ENCODE measurements at places on chromosomes 12 and 14.

- no peak overlapping the region for H3K4me3 ChIP-seq
- H3K27ac ChIP-seq: no peak overlapping the region
- H3K4me1 ChIP-seq: no peaks in the 10 kb centered on the region
Observed at GRCh38 chr12:15904378-15904920, 6.7 kb upstream of the DERA start.

- H3K27ac ChIP-seq: no peak overlapping the region
- H3K4me1 ChIP-seq: no peaks in the 10 kb centered on the region
- no peak for DNase-seq
- H3K4me3 ChIP-seq: no peak overlapping the region
- H3K27me3 ChIP-seq: peaks cover 3% of the 10 kb centered on the region
Observed at GRCh38 chr14:53501361-53502211, 348.5 kb upstream of the DDHD1 start.

- DNase-seq: no peak
- peaks cover 6% of the 10 kb centered on the region for H3K4me1 ChIP-seq
- no peaks in the 10 kb centered on the region for H3K27me3 ChIP-seq
- no peak overlapping the region for H3K4me3 ChIP-seq
- no peaks in the 10 kb centered on the region for H3K36me3 ChIP-seq
Observed at GRCh38 chr12:66823857-66824570, 145.1 kb upstream of the GRIP1 start.

GRCh38 chr14:69092840-69093422 is 60.0 kb downstream of the DCAF5 start:
- H3K27ac ChIP-seq: no peak overlapping the region
- H3K4me3 ChIP-seq: no peak overlapping the region
- H3K27me3 ChIP-seq: no peaks in the 10 kb centered on the region
- no peak for DNase-seq
- H3K4me1 ChIP-seq: peaks cover 13% of the 10 kb centered on the region

- peaks cover 3% of the 10 kb centered on the region for H3K27me3 ChIP-seq
- no peaks in the 10 kb centered on the region for H3K36me3 ChIP-seq
- DNase-seq: no peak
- H3K4me3 ChIP-seq: no peak overlapping the region
Observed at GRCh38 chr12:6268484-6269157, 41.9 kb upstream of the PLEKHG6 start.

DNA sequence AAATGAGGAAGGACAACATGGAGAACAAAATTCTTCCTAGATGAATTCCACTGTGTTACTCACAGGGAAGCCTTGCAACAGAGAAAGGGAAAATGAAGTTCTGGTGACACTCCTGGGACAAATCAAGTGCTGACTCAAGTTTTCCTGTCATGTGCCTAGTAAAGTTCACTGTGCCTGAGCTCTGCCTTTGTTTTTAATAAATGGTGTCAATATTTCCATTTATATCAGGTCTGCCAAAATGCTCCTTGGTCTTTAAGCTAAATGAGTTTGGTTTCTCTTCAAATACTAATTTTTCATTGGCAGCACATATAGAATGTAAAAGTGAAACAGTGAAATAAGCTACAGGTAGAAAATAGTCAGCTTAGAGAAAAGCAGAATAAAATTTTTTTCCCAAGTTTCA is 33.0 kb downstream of the HIGD1C start:
- H3K27ac ChIP-seq: peak overlapping the region; percentile 46
- peak; percentile 21 for DNase-seq
- H3K36me3 ChIP-seq: peaks cover 16% of the 10 kb centered on the region
- H3K27me3 ChIP-seq: no peaks in the 10 kb centered on the region
